CD4-positive, alpha-beta T cell treated with Interleukin-10 for 1 hour (primary cell): ENCODE measurements at places on chromosomes 4 and X.
A peak's percentile ranks its signal among the peaks of the same experiment; 100 is the strongest.

DNA sequence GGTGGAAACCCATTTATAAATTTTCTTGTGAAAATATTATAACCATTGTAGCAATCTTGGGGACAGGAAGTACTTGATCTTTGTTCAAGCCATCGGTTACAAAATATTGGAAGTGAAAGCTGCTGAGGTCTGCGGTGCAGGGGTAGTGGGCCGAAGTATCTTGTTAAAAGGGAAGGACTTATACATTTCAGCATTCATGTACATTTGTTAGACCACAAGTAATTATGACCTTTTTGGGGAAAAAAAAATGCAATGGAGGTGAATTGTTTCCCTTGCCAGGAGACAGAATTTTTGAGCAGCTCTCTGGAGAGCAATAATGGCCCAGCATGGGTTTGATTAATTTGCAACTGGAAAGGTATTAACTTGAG lies 121.3 kb downstream of the EGF start:
- DNase-seq = no peak

GRCh38 chr4:128811571-128812441 lies 2.3 kb downstream of the JADE1 start:
- peak; percentile 84 for DNase-seq

GRCh38 chrX:10124506-10125247 lies 32.1 kb upstream of the CLCN4 start:
- DNase-seq = no peak

GRCh38 chr4:46975812-46976553 lies 17.4 kb downstream of the GABRA4 start:
- DNase-seq = no peak

DNA sequence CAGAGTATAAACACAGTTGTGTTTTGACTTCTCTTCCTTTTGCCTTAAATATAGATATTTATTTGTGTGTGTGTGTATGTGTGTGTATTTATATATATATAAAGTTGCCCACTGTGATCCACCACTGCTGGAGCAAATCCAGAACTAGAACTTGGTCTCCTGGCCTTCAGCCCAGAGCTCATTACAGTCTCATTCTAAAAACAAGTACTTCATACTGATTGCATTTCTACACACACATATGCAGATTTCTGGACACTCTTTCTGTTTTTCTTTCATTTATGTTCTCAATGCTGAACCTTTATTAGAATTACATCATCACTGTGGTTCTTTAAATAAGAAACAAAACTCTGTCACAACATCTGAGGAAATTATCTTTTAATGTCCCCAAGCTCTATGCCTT lies 381 bp downstream of the TXK start:
- DNase-seq = no peak

- peak; percentile 33 for DNase-seq
Measured at GRCh38 chrX:106917830-106918500, 2.2 kb upstream of the CLDN2 start.

DNA sequence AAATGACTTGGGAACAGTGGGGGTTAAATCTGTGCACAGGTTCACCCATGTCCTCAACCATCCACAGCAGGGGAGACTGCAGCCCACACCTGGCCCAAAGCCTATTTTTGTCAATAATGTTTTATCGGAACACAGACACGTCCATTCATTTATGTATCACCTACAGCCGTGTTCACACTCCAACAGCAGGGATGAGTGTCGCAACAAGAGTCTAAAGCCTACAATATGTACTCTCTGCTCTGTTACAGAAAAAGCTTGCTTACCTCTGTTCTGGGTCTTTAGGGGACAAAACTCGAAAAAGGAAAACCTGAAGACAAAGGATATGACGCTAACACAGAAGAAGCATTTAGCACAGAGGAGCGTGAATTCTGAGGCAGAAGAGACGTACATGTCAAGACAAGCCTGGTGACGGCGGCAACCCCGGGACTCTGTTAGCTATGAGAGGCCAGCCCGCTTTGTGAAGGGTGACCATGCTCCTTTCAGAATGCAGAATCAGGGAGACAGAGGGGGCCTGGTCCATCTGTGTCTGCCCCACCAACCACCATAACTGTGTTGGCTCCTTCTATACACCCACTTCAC lies 45.5 kb downstream of the AFAP1 start:
- no peak for DNase-seq

DNA sequence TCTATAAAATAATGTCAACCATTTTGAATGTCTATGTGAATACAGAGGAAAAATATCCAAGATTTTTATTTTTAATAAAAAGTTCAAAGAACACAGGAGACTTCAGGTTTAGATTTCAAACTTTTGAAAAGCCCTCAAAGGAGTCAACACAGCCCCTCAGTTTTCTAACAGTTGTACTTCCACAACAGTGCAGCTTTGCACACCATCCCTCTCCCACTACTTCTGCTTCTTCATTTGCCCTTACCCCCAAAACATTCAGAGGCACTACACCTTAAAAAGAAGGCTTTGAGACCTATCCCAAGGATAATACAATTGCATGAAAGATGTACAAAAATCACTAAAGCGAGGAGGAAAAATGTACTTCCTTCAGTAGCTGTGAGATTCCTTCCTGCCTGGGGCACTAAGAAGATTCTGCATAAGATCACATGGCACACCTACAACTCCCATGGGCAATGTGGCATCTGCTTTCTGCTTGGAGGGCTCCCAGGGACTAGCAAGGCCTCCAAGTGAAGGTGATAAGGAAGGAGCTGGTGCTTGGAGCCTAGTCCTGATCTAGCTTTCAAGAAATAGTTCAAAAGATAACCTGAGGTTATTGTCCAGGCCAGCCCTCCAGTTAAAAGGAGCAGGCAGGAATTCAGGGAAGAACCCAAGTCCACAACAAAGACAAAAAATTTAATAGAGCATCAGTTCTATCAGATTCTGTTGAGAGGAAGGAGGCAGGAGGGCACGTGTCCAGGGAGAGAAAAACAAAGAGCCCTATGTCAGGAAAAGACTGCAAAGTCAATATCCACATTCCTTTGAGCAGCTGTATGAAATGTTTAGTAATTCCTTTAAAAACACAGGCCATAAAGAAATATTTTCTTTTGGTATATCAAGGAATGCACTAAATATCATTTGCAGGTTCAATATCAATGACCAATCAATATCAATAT lies 19.1 kb downstream of the ARAP2 start:
- no peak for DNase-seq

DNA sequence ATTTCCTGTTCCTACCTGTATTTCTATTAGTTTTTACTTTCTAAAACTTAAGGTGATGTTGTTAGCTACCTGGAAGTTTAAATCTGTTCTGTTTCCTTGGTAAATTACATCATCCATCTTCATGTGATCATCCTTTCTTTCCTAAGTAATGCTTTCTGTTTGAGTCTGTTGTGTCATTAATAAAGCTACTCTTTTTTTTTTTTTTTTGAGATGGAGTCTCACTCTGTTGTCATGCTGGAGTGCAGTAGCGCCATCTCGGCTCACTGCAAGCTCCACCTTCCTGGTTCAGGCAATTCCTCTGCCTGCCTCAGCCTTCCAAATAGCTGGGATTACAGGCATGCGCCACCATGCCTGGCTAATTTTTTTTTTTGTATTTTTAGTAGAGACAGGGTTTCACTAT lies 73.3 kb downstream of the FIP1L1 start:
- DNase-seq = no peak

DNA sequence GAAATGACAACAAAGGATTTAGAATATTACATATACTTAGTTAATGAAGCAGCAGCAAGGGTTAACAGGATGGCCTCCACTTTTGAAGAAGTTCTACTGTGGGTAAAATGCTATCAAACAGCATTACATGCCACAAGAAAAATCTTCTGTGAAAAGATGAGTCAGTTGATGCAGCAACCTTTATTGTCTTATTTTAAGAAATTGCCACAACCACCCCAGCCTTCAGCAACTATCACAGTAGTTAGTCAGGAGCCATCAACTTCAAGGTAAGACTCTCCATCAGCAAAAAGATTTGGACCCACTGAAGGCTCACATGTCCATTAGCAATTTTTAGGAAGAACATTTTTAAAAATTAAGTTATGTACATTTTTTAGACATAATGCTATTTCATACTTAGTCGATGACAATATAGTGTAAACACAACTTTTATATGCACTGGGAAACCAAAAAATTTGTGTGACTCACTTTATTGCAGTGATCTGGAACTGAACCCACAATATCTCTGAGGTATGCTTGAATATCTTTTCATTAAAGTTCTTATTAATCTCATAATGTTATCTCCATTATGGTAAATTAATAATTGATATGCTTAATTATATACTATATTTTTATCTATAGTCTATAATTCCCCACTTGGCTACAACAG lies 81.2 kb downstream of the SPCS3 start:
- no peak for DNase-seq

DNA sequence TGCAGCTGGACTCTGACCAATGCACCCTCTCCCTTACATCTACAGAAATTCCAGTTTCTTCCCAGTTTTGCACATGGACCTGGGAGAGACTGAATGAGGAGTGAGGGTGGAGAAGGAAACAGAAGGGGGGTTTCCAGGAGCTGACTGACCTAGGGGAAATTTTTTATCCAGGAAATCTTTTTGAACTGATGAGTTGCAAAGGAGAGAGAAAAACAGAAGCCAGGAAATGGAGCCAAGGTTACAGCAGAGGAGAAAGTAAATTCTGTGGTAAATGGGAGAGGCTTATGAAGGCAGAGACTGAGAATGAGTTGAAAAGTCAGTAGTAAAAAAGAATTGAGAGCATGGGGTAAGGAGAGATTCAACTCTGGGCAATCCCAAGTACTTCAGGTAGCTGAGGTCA lies 192.8 kb downstream of the SMIM20 start:
- no peak for DNase-seq

DNA sequence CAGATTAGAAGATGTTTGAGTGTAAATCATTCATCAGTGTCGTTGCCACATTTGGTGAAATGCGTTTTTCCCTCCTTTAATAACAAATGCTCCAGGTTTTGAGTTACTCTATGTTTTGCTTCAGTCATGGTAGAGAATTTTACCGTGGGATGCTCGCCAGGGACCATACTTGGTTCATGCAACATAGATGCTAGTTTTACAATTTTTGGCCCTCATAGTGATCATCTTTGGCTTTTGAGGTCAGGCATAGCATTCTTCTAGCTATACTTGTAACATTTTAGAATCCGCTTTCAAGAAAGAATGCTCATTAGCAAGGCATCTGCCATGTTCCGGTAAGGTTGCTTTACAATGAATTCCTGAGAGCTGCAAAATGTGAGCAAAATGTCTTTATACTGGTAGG lies 147.2 kb downstream of the SPCS3 start:
- no peak for DNase-seq

DNA sequence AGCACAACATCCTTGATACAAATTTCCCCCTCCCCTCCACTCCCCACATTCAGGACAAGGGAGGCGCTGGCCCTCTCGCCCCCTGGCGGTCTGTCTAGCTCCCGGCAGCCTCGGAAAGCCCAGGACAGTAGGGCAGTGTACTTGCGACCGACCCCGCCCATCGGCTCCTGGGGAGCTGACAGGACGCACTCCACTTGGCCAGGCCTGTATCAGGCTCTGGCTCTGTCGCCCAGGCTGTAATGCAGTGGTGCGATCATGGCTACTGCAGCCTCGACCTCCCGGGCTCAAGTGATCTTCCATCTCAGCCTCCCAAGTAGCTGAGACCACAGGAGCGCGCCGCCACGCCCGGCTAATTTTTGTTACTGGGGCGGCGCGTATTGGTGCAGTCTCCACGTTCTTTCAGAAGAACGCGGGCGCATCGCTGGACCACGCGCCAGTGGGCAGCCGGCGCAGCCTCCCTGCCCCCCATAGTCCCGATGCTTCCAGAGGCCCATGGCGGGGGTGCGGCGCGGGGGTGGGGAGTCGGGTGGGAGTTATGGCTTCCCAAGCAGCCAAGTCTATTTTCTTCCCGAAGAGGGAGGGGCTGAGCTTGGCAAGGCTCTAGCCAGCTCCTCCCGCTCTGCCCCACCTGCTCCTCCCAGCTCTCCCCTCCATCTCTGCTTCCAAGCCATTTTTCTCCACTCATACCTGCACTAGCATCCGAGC lies 7.8 kb upstream of the AKAP14 start:
- DNase-seq = peak; percentile 66

DNA sequence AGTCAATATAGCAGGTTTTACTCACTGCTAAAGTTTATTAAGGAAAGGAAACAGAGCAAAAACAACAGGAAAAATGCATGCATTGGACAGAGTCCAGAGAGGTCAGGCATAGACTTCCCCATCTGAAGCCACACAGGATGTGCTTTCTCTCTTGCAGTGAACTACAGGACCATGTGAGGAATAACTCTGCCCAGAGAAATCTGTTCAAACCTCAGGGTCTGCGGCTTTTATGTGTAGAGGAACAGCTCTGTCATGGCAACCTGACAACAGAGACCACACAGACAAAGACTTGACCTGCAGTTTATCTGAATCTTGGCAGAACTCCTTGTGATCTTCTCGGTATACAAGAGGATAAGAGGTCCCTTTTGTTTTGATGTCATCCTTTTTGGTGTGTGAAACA lies 46.3 kb upstream of the LONRF3 start:
- no peak for DNase-seq

GRCh38 chr4:23371533-23371932 lies 518.3 kb downstream of the PPARGC1A start:
- no peak for DNase-seq

- no peak for DNase-seq
Measured at GRCh38 chrX:63657821-63658220, 127.2 kb downstream of the ARHGEF9 start.

GRCh38 chr4:43680421-43680820 lies 768.2 kb downstream of the KCTD8 start:
- DNase-seq = no peak

- DNase-seq = peak; percentile 68
Measured at GRCh38 chrX:65697915-65698796, 30.7 kb downstream of the MSN start.

- DNase-seq = no peak
Measured at GRCh38 chr4:21012851-21013331, 312.6 kb downstream of the PACRGL start.

- DNase-seq = peak; percentile 45
Measured at GRCh38 chrX:136768469-136769084, 12.2 kb downstream of the ARHGEF6 start.

- DNase-seq = no peak
Measured at GRCh38 chrX:74242484-74243138, 61.4 kb upstream of the ZCCHC13 start.

DNA sequence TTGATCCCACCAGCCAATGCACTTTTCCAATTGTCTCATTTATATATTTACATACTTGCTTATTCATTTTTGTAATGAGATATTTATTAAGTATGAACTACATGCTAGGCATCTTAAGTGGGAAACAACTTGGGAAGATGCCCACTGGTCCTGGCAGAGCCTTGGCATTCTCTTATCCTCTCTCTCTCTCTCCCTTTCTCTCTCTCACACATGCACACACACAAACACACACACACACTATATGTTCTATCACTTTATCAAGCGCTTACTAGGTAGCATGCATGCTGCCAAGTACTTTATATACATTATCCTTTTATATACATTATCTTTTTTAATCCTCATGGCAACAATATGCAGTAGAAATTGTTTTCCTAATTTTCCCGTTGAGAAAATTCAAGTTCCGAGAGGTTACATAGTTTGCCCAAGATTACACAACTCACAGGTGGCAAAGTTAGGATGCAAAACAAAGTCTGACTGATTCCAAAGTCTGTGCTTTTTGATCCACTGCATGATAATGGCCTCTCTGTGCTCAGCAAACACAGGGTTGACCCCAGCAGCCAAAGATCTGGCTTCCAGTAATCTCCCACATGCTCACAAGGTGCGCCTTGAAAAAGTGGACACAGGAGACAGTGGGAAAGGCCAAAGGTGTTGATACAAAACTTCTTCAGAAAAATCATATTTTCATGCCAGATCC lies 173.1 kb upstream of the KLF3 start:
- no peak for DNase-seq

GRCh38 chr4:181319629-181320028 lies 923.6 kb upstream of the TENM3 start:
- DNase-seq = no peak
